ENCODE measurements at places on chromosomes 1 and 21.

DNA sequence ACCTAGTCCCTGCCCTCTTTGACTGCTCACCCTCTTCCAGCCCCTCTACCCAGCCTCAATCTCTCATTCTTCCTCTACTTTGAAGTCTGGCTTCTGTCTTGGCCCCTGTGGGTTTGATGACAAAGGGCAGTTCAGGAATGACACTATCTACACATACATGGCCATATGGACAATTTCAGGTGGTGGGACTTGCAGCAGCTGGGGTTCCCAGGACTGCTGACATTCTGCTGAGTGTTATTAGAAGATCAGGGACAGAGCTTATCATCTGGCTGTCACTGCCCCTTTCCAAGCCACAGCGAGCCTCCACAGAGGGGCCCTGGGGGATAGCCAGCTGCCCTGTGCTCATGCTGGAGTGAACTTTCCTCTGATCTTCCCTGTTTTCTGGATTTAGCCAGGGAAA, 97.4 kb upstream of the IPO9 start:
- DNase-seq: no peak

DNA sequence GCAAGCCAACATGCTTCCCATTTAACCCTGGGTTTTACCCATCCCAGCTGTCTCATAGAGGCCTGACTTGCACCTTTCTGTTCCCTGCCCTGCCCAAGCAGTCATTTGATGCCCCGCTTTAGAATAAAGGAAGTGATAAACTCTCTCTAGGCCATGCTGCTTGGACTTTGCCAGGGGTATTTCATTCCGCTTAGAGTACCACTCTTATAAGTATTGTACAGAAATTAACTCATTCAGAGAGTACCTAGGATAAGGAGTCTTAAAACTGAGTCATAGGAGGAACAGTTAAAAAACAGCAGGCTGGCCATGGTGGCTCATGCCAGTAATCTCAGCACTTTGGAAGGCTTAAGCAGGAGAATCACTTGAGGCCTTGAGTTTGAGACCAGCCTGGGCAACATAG, 21.0 kb upstream of the LYST start:
- DNase-seq: no peak

DNA sequence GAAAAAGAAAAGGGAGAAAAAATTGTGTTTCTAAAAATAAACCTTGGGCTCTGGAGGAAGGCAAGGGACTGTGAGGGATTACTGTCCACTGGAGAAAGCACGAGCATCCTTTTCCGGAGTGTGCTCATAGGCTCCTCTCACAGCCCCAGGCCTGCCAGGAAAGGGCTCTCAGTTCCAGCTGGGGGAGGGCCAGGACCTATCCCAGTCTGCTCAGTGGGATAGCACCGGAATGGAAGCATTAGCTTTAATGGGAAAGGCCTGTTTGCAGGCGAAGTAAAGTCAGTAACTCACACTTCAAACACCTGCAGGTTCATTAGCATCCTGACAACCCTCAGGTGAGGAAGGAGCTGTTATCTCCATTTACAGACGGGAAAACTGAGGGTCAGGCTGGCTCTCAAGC, 113.9 kb upstream of the USP24 start:
- DNase-seq: peak; percentile 58

DNA sequence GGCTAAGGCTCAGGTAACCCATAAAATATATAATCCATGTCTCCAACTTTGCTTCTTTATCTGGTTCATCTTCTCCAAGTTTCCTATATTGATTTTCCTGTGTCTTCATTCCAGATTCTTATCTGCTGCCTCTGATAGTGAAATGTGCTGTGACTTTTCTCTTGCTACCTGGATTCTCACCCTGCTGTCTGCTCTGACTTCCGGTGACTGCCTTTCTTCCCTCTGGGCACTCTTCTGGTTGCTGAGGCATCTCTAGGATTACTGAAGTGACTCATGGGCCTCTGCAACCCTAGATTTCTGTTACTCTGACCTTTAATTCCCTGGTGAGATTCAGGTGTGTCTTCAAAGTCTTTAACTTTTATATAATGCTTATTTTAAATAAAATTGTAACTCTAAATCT, 46.9 kb downstream of the GIPC2 start:
- DNase-seq: no peak

DNA sequence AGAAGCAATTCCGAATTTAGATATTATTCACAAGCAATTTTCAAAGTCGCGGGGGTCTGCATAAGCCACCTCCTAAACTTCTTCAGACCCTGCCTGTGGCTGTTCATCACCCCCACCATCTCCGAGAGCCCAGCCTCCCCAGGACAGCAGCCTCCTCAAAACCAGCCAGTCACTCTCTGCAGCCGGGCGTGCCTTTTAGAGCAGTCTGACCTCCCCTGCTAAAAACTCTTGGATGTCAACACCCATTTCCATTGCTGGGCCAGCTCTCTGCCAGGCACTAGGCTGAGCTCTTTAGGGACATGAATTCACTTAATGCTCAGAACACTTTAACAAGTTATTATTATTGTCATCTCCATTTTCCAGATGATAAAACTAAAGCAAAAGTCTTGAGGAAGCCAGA, 11.7 kb downstream of the ADPRS start:
- no peak for DNase-seq

GRCh38 chr1:190439447-190439846, 38.2 kb downstream of the BRINP3 start:
- DNase-seq: no peak

GRCh38 chr1:221246628-221247415, 367.6 kb downstream of the HLX start:
- no peak for DNase-seq

DNA sequence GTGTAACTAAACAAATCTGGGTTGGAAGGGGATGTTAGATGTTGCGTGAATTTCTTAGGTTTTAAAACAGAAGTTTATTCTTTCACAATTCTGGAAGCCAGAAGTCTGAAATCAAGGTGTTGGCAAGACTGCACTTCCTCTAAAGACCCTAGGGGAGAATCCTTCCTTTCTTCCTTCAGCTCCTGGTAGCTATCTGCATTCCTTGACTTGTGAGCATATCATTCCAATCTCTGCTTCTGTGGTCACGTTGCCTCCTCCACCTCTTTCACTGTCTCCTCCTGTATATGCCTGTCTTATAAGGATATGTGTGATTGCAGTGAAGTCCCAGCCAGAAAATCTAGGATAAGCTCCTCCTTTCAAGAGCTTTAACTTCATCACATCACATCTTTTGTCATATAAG, 7.7 kb downstream of the CHRM3 start:
- DNase-seq: no peak

- DNase-seq: no peak
These were observed 1496.4 kb downstream of the MRPL39 start for GRCh38 chr21:24110846-24111245.

DNA sequence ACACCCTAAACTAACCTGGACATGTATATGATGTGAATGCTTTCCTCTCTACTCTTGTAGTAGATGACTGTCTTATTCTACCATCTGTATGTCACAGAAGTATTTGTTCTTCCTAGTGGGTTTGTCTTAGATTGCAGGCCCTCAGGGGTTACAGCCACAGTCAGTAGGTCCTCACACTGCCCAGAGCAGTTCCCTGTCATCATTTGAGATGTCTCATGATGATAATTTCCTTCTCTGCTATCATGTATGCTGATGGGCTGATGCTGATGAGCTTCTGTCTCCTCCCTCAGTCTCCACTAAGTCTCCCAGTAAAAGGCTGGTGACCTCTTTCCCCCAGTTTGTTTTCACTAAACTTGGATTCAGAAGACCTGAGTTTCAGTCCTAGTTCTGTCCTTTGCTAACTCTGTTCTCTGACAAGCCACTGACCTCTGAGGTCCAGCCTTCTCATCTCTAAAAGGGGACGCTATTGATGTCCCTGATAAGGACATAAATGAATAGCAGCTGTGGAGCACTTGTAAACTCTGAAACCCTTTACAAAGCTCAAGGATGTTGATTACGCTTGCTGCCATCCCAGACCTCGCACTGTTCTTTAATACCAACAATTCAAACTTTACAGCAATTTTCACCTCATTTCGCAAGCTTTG, 3.1 kb upstream of the ETV3 start:
- no peak for DNase-seq

- no peak for DNase-seq
These were observed 9.3 kb upstream of the ANGPTL3 start for GRCh38 chr1:62588000-62588399.

GRCh38 chr1:233962878-233963277, 58.4 kb downstream of the SLC35F3 start:
- DNase-seq: no peak

GRCh38 chr1:169105434-169106094, 926 bp upstream of the ATP1B1 start:
- DNase-seq: no peak

DNA sequence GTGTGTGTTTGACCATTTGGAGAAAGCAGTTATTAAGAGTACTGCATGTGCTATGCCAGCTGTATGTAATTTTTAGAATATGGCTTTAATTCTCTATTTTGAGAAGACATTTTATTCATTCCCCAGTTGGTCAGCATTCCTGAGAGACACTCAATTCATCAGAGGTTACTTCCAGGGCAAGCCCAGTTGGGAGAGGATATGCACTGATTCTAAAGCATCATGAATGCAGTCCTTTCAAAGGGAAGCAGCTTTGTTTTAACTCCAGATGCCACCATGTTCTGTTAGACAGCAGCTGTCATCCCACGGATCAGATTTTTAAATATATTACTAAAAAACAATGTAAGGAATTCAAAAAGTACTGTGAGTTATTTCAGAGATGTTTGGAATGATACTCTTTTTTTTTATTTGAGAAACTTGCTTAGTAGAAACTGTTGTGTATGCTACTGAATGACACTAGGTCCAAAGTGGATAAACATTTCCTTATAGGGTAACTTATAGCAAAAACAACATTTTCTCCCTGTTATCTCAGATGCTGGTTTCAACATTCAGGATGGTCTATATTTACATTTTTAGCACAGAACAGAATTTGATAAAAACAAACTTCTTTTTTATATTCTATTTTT, 149.5 kb upstream of the B3GALT2 start:
- peak; percentile 61 for DNase-seq

- no peak for DNase-seq
These were observed 177.1 kb upstream of the KIAA0040 start for GRCh38 chr1:175369696-175370095.

DNA sequence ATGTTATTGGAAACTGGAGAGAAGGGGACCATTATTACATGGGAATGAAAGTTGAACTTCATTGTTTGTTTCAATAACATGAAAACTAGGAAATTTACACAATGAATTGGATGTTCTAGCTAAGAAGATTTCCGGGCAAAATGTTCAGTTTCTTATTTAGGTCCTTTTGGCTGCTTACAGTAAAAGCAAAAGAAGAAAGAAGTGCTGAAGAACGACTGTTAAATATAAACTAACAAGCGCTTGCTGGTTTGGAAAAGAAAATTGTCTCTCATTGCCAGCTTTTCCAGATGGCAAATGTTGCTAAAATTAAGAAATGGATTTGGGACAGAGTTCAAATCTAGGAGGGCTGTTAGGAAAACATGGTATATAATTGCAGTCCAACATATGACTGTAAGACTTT, 139.6 kb downstream of the ZNF644 start:
- DNase-seq: no peak

DNA sequence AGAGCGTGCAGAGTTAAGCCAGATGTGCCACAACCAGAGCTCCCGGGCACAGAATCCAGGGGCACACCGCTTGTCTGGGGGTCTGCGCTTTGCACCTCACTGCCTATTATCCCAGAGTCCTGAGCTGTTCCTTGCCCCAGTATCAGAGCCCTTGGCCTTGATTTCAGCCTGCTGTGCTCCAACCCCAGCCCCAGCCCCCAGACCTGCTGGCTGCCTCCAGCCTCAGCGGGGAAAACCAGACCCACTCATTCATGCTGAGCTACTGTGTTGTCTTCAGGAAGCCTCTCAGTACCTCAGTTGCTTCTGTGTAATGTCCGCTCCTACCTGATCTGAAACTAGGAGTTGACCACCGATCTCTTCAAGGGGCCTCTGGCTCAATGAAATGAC, 1.1 kb downstream of the IKBKE start:
- no peak for DNase-seq

GRCh38 chr1:94629259-94630181, 88.0 kb upstream of the F3 start:
- DNase-seq: no peak

DNA sequence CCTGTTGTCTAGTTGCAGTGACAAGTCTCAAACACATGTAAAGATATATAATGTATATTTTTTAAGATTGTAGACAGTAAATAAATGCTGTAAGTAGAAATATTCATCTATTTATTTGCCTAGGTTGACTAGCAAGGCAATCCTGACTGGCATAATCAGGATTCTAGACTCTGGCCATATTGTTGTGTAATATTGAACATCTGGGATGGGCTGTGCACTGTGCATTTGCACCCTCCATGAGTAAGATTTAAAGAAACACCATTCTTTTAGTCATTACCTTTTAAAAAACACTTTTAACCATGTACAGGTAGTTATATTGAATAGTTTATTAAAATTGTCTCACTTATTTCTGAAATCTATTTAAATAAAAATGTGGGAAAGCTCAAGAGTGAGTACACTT, 32.4 kb downstream of the RASAL2 start:
- no peak for DNase-seq

DNA sequence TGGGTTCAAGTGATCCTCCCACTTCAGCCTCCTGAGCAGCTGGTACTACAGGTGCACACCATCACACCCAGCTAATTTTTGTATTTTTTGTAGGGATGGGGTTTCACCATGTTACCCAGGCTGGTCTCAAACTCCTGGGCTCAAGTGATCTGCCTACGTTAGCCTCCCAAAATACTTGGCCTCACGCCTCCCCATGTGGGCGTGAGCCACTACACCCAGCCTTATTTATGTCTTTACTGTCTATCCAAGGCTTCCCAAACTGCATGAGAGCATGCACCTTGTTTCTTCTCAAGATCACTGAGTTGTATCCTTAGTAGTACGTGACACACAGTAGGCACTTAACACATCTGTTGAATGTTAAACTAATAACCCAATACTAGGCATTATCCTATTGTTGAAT, 14.2 kb downstream of the WASF2 start:
- no peak for DNase-seq

GRCh38 chr1:223175032-223175431, 32.0 kb upstream of the TLR5 start:
- no peak for DNase-seq

GRCh38 chr1:86159800-86160199, 3.2 kb upstream of the COL24A1 start:
- no peak for DNase-seq

- DNase-seq: no peak
These were observed 191.2 kb downstream of the GRIK1 start for GRCh38 chr21:29748391-29749167.

GRCh38 chr1:248421384-248421783, 18.5 kb downstream of the OR2T1 start:
- DNase-seq: no peak

DNA sequence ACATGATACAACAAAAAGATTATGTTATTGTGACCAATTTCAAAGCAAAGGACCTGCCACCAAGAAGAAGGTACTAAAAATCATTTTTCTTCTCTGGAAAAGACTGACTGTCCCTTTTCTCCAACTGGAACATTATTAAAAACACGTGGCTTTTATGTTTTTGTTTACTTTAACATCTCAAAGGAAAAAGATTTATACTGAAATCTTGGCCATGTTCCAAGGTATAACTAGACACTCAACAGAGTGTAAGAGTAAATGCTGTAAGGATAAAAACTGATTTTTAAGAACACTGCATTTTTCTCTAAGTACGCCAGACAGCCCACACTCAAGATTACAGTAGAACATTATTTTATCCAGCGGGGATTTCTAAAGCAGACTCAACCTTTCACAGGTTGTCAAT, 62.1 kb downstream of the BRWD1 start:
- no peak for DNase-seq

GRCh38 chr1:1981142-1981500, 22.5 kb downstream of the CFAP74 start:
- no peak for DNase-seq

Data from fibroblast of pulmonary artery (primary cell).